Endothelial cell of umbilical vein (primary cell): ENCODE measurements at places on chromosomes 4 and X. TPM values are rescaled to one million over a fixed set of nuclear protein-coding genes. Genes with fewer than 3 reads are reported as not detected.
A peak's percentile ranks its signal among the peaks of the same experiment; 100 is the strongest.

- no peak overlapping the region for H3K27ac ChIP-seq
- no peaks in the 10 kb centered on the region for H3K27me3 ChIP-seq
These were observed 12.3 kb downstream of the MSL3 start for GRCh38 chrX:11770320-11770719.

- H3K4me3 ChIP-seq = no peak overlapping the region
- H3K27ac ChIP-seq = no peak overlapping the region
- H3K4me1 ChIP-seq = peaks cover 5% of the 10 kb centered on the region
- no peaks in the 10 kb centered on the region for H3K27me3 ChIP-seq
- peak; percentile 34 for DNase-seq
These were observed 72.4 kb upstream of the TLR2 start for GRCh38 chr4:153611679-153612078.

- DNase-seq = no peak
- peak overlapping the region; percentile 54 for H3K27ac ChIP-seq
- peaks cover 19% of the 10 kb centered on the region for H3K4me1 ChIP-seq
- peak overlapping the region; percentile 92 for H3K4me3 ChIP-seq
- no peaks in the 10 kb centered on the region for H3K36me3 ChIP-seq
These were observed 69.2 kb downstream of the NOCT start for GRCh38 chr4:139084804-139085093.

DNA sequence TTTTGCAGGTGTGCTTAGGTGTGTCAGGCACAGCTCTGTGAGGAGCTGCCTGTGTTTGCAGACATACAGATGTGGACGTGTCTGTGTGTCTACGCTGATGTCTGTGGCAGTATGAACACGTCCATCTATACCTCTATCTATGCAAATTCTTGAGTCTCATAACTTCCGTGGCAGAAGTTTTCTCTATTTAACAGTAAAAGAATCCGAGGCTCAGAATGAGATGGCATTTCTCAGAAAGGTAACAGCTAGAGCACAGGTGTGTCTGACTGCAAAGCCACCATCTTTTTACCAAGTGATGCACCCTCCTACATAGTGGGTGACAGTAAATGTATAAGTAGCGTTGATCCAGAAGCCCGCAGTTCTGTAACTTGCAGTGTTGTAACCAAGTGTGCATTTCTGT, 39.9 kb upstream of the CYP4V2 start:
- H3K27me3 ChIP-seq = peaks cover under 1% of the 10 kb centered on the region
- no peaks in the 10 kb centered on the region for H3K36me3 ChIP-seq
- H3K27ac ChIP-seq = no peak overlapping the region
- no peak for DNase-seq
- H3K4me3 ChIP-seq = no peak overlapping the region

Gene PDE6B
- 0.85 and 1.8 TPM in 2 replicates for total RNA-seq

GRCh38 chr4:173168396-173169177, at the start of gene GALNT7:
Gene GALNT7, plus strand, starts transcription at chr4:173168811. Its CDS starts 25 bp downstream, at chr4:173168836.
- H3K36me3 ChIP-seq = peaks cover 2% of the 10 kb centered on the region
- peak within 1 kb of the TSS; percentile 81 for H3K4me3 ChIP-seq
- H3K27me3 ChIP-seq = no peaks in the 10 kb centered on the region
- DNase-seq = peak; percentile 61
- peaks cover 23% of the 10 kb centered on the region for H3K4me1 ChIP-seq
- H3K27ac ChIP-seq = peak within 1 kb of the TSS; percentile 62

DNA sequence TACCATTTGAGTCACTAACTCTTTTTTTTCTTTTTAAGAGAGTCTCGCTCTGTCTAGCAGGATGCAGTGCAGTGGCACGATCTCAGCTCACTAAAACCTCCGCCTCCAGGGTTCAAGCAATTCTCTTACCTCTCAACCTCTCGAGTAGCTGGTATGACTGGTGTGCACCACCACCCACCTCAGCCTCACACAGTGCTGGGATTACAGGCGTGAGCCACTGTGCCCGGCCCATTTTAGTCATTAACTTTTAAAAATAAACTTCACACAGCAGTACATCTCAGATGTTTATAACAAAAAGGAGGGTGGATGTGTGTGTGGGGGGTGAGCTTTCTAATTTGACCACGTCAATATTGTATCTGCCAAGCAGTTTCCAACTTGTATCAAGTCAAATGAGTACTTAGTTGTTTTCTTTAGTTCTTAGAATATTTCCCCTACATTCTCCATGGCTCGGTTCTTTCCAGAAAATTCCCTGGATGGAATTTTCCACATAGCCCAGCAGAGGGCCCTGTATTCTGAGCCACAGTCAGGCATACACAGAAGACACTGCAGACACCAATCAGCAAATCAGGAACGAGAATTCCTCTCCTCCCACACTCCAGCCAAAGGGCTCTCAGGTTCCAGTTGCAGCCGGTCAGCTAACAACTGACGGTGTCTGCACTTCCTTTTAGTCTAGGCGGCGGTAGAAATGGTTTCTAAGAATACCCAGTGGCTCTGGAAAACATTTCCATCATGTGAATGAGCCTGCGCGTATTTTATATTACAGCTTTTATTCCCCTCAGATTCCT, 20.1 kb upstream of the ARAF start:
- peak; percentile 92 for DNase-seq
- no peaks in the 10 kb centered on the region for H3K36me3 ChIP-seq
- H3K4me3 ChIP-seq = peak overlapping the region; percentile 32
- H3K4me1 ChIP-seq = peaks cover 4% of the 10 kb centered on the region

Gene C4orf51
- total RNA-seq = not detected in 2 replicates

DNA sequence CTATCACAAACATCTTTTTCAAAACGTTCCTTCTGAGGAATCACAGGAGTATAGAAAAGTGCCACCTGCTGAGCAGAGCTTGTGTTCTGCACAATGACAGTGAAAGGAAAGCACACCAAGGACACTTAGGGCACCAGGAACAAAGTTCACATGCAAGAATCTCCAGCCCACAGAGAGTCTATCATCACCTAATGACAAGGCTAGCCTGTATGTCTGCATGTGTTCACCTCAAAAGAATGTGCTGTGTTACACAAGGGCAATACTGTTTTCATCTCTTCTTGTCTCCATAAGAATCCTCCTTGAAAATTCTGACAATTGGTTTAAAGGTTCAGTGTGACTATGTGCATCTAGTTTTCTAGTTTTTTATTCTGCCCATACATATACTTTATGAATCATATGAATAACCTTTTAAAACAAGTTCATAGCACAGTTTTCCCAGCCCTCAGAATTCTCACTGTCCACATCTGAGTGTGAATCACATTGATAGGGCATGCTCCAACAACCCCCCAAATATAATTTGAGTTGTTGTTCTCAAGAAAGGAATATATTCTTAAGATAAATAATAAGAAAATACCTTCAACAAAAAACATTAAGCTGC, 118.0 kb downstream of the PWWP3B start:
- no peaks in the 10 kb centered on the region for H3K36me3 ChIP-seq
- H3K4me1 ChIP-seq = no peaks in the 10 kb centered on the region
- H3K4me3 ChIP-seq = no peak overlapping the region
- H3K27ac ChIP-seq = no peak overlapping the region
- no peak for DNase-seq
- no peaks in the 10 kb centered on the region for H3K27me3 ChIP-seq

GRCh38 chr4:158219623-158220022, 9.3 kb downstream of the TMEM144 start:
- H3K4me1 ChIP-seq = no peaks in the 10 kb centered on the region
- no peak overlapping the region for H3K27ac ChIP-seq
- DNase-seq = no peak
- no peak overlapping the region for H3K4me3 ChIP-seq
- no peaks in the 10 kb centered on the region for H3K27me3 ChIP-seq
- peaks cover 5% of the 10 kb centered on the region for H3K36me3 ChIP-seq

DNA sequence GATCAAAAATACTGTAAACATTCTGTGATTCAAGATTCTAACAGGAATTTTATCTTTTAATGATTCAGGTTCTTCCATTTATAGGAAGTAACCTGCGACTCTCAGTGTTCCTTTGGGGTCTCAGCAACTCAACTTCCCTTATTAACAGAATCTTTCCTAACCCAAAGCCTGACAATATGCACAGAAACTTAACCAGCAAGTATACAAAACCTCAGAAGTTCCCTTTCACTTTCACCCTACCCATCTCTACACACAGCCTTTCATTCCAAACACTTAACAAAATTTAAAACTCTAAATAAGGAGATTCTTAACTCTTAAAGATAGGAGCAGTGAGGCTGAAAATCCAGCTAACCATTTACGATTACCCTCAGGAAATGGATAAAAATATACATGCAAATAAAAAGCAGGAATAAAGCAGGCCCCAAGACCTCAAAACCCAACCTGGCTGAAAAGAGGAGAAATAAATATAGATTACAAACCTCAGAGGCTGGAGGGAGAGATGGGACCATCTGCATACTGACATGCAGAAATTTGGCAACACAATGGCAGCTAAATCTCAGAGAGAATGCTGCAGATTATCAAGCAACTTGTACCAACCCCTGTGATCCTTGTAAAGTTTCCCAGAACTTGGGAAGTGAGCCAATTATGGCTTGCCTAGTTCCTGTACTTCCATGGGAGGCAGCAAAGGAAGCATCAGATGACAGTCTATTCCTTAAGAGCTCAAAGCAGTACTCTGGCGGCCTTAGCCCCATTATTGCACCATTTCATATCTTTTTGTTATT, 101.0 kb downstream of the ATP11C start:
- H3K4me1 ChIP-seq = peaks cover 26% of the 10 kb centered on the region
- no peaks in the 10 kb centered on the region for H3K27me3 ChIP-seq
- no peaks in the 10 kb centered on the region for H3K36me3 ChIP-seq
- no peak overlapping the region for H3K27ac ChIP-seq
- H3K4me3 ChIP-seq = no peak overlapping the region

Gene HAND2
- not detected in 2 replicates for total RNA-seq

Gene ANKRD50
- total RNA-seq = 63.6 and 68.9 TPM in 2 replicates

Gene ALG13
- total RNA-seq = 37.9 and 38.2 TPM in 2 replicates

DNA sequence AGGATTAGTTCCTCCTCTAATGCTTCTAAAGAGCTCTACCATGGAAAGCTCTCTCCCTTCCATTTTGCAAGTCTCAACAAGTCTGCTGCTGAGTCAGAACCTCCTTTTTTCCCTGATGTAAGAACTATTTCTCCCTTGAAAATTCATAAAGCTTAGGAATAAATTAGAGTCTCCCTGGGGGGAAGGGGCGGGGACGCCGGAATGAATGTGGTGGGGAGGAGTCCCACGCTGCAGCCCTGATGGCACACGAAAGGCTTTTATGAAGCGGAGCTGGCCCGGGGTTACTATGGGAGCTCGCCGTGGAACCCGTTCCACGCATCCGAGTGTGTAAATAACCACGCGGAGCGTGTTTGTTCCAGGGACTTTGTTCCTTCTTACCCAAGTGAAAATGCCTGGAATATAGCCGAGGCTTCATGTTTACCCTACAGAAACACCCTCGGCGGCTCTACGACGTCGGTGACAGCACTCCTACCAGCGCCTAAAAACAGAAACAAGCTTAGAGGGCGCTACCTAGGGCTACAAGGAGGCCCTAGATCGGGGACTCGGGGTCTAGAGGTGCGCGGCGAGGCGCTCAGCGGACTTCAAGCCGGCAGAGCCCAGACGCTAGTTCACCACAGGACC, 923 bp upstream of the CPEB2 start:
- no peaks in the 10 kb centered on the region for H3K27me3 ChIP-seq
- no peaks in the 10 kb centered on the region for H3K36me3 ChIP-seq
- H3K27ac ChIP-seq = peak overlapping the region; percentile 97

Gene LIN54
- 14.8 and 15.7 TPM in 2 replicates for total RNA-seq

Gene PLAC1
- total RNA-seq = 0.58 and 0.81 TPM in 2 replicates

GRCh38 chr4:160009656-160010493, 907.0 kb downstream of the RAPGEF2 start:
- no peaks in the 10 kb centered on the region for H3K27me3 ChIP-seq
- H3K36me3 ChIP-seq = no peaks in the 10 kb centered on the region
- H3K27ac ChIP-seq = no peak overlapping the region
- DNase-seq = no peak

- DNase-seq = no peak
- no peaks in the 10 kb centered on the region for H3K36me3 ChIP-seq
- no peaks in the 10 kb centered on the region for H3K27me3 ChIP-seq
- no peak overlapping the region for H3K4me3 ChIP-seq
These were observed 512.7 kb upstream of the CT83 start for GRCh38 chrX:116975517-116975916.
